ENCODE measurements at places on chromosomes 13 and 19.
A peak's percentile ranks its signal among the peaks of the same experiment; 100 is the strongest.

GRCh38 chr13:26015271-26016125 lies 36.3 kb downstream of the SHISA2 start:
- DNase-seq = no peak

DNA sequence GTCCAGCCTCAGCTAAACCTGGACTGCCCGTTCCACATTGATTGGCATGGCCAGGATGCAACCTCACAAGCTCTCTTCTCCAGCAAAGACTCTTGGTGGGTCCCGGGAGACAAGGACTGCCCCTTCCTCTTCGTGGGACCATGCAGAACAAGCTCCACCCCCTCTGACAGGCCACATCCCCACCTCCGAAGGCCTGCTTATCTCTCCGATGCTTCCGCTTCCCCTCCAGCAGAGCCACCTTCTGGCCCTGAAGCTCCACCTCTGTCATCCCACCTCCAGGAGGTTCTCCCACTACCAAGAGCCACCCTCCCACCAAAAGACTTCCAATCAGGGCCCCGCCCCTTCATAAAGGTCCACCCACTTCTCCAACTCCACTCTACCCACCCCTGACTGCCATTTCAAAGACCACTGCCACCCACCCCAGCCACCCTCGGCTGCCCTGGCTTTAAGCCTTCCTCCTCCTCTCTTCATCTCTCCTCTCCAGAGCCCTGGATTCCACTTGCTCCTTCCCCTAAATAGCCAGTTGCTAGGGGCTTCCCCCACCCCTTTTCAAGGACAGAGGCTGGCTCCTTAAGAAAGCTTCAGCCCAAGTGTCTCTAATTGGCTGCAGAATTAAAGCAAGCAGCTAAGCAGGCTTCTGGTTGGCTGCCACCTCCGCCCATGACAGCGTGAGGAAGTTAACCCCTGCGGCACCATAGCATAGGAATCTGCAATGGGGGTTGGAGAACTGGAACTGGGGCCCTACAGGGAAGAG lies 9.9 kb downstream of the LRFN1 start:
- no peak for DNase-seq

DNA sequence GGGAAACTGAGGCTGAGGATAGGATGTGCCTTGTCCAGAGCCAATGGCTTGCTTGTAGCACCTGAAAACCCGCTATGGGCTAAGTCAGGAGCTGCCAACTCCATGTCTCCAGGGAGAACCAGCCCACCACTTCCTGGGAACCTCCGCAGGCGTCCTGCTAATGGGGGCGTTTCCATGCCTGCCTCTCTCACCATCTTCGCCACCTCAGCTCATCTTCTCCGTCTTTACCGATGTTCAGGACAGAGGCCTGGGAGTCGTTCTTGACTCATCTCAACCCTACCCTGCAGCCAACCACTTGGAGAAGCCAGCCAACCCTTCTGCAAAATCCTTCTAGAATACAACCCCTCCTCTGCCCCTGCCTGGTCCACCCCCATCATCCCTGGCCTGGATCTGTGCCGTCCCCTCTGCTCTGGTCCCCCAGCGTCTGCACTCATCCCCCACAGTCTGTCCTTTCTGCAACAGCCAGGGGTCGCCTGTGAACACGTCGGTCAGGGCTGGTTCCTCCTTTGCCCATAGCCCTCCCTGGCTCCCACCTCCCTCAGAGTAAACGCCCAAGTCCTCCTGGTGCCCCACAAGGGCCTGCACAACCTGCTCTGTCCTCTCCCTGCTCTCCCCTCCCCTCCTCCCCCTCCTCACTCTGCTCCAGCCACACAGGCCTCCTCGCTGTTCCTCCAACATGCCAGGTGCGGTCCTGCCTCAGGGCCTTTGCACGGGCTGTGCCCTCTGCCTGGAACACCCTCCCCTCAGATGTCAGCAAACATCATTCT lies 31.0 kb downstream of the PTPRS start:
- no peak for DNase-seq

DNA sequence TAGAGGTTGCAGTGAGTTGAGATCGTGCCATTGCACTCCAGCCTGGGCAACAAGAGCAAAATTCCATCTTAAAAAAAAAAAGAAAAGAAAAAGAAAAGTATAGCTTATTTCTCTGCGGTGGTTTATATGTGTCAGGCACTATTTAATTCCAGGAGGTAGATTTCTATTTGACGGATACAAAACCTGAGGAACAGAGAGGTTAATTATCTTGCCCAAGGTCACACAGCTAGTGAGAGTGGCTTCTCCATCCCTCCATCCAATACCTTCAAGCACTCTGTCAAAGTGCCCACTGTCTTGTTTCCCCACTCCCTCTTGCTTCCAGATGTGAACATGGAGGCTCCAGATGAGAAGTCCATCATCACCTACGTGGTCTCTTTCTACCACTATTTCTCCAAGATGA lies 34.8 kb downstream of the SPTBN4 start:
- no peak for DNase-seq

GRCh38 chr19:13984186-13984585 lies 21.9 kb downstream of the RFX1 start:
- DNase-seq = no peak

DNA sequence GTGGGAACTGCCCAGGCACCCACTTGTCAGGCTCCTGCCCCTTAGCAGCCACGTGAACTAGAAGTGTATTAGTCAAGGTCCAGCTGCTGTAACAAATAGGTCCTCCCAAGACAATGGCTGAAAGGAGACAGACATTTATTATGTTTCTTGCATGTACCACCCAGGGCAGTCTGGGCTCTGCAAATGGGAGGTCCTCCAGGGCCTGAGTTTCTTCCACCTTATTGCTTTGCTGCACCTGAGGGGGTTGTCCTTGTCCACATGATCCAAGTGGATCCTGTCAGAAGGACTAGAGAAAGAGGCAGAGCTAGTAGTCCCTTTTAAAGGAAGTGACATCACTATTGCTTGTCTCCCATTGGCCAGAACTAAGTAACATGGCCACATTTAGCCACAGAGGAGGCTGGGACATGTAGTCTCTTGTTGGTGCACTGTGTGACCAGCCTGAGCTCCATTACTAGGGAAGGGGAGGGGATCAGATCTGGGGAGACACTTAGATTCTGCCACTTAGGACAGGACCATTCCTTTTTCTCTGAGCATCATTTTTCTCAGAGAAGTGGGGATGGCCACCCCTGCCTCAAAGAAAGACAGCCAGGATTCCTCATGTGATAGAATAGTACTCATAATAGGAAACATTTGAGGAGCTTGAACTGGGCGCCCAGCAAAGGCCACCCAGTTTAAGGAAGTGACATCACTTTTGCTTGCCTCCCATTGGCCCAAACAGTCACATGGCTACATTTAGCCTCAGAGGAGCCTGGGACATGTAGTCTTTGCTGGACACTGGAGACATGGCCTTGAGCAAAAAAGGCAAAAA lies 15.1 kb downstream of the CC2D1A start:
- peak; percentile 49 for DNase-seq

DNA sequence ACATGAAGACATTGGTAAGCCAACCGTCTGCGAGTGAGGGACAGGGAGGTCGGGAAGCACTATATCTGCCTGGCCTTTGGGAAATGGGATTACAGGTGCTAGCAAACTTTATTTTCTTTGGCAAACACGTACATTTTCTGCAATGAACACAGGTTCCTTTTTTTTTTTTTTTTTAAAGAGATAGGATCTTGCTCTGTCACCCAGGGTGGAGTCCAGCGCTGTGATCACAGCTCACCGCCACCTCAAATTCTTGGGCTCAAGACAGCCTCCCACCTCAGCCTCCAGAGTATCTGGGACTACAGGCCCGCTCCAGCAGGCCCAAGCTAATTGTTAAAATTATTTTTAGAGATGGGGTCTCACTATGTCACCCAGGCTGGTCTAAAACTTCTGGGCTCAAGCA lies 24.2 kb downstream of the ELAVL1 start:
- DNase-seq = peak; percentile 74

GRCh38 chr19:51025809-51026553 lies 435 bp downstream of the KLK11 start:
- DNase-seq = no peak

DNA sequence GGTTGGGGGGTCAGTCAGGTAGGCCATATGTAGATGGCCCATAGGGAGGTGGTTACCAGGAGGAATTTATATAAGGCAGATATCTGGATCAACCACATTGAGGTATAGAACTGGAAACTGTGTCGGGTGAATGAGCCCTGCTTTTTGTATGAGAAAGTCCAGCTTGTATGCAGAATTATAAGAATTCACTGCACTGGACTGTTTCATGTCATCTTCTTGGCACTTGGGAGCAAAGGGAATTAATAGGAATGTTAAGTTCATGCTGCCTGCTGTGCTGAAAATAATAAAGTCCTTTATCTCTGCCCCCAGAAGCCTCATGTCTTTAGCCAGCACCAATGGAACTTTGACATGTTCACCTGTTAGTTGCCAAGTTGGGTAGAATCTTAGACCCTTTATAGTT lies 12.3 kb downstream of the BORA start:
- no peak for DNase-seq

GRCh38 chr13:111902726-111903125 lies 164.2 kb upstream of the SOX1 start:
- DNase-seq = no peak

- DNase-seq = no peak
Measured at GRCh38 chr13:112078879-112079531, 12.1 kb downstream of the SOX1 start.

- DNase-seq = peak; percentile 24
Measured at GRCh38 chr13:113945857-113946408, 27.9 kb downstream of the C13orf46 start.

DNA sequence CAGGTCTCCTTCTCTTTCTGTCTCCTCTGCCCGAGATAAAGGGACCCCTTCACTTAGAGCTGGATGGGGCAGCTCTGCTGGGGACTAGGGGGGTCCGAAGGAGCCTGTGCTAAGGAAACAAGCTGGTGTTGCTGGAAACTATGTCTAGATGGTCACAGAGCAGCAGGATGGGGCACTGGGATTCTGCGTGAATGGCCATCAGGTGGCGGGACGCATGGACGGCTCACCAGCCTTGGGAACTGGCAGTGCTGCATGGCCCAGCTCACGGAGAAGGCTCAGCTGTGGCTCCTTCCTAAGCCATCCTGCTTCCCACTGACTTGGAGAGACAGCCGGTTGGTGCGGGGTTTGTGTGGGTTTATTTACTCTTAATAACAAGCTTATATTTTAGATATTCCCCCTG lies 411.8 kb downstream of the ZNF536 start:
- no peak for DNase-seq

- DNase-seq = no peak
Measured at GRCh38 chr13:34086281-34086680, 268.3 kb downstream of the RFC3 start.

GRCh38 chr13:45747071-45747470 lies 45.0 kb downstream of the CBY2 start:
- DNase-seq = no peak

DNA sequence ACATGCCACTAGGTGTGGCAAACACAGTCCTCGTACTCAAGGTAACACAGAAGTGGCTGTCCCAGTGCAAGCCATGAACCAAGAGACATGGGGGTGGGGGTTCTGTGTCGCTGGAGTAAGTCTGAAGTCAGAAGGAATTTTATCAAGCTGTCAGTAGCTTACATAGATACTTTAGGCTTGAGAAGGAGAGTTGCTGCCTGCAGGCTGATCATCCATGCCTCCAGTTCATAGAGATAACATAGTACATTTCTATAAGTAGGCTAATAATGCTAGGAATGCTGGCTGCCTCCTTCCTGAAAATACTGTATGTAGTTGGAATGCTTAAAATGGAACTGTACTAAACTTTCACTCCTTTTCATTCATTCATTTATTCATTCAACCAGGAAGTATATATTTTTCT lies 70.1 kb downstream of the CAB39L start:
- DNase-seq = no peak

- DNase-seq = no peak
Measured at GRCh38 chr13:107743526-107743925, 471.8 kb downstream of the LIG4 start.

DNA sequence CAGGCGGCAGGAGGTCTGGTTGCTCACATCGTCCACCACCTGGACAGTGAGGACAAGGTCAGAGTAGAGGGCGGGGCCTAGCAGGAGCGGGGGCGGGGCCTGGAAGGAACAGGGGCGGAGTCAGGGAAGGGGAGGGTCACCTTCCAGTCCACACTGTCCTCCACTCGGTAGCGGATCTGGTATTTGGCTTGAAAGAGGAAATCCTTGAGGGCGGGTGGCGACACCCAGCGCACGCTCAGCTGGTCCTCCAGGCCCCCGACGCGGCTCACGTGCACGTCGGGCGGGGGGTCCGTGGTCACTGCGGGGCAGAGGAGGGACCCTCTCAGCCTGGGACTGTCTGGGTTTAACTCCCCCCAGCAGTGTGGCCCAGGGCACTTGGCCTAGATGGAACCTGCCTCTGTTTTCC lies 8.2 kb downstream of the REX1BD start:
- DNase-seq = no peak

- DNase-seq = no peak
Measured at GRCh38 chr19:32287086-32287485, 58.3 kb upstream of the ZNF507 start.

DNA sequence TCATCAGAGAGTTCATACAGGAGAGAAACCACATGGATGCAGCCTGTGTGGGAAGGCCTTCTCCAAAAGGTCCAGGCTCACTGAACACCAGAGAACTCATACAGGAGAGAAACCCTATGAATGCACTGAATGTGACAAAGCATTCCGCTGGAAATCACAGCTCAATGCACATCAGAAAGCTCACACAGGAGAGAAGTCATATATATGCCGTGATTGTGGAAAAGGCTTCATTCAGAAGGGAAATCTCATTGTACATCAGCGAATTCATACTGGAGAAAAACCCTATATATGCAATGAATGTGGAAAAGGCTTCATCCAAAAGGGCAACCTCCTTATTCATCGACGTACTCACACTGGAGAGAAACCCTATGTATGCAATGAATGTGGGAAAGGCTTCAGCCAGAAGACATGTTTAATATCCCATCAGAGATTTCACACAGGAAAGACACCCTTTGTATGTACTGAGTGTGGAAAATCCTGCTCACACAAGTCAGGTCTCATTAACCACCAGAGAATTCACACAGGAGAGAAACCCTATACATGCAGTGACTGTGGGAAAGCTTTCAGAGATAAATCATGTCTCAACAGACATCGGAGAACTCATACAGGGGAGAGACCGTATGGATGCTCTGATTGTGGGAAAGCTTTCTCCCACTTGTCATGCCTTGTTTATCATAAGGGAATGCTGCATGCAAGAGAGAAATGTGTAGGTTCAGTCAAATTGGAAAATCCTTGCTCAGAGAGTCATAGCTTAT lies 17.7 kb downstream of the ZNF613 start:
- no peak for DNase-seq

GRCh38 chr19:10112895-10113591 lies 1.6 kb downstream of the P2RY11 start:
- peak; percentile 53 for DNase-seq

DNA sequence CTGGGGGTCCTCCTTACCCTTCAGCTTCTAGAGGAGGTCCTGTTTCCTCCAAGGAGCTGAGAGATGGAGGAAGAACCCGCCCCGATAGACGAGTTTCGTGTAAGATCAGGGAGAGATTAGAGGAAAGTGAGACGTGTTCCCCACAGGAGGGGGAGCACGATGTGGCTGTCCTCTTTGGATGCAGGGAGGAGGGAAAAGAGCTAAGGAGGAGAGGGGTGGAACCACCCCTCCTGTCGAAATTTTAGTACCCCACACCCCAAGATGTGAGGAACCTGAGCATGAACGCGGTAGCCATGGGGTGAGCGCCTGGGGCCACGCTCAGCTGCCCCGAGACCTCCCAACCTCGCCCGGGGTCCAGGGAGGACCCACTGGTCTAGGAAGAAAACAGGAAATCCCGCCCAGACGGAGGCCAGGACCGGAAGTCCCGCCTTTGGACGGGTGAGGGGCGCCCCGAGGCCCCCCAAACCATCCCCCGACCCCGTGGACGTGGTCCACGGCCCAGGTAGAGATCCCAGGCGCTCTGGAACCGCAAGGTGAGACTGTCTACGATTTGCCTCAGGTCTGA lies 1.2 kb downstream of the AKT1S1 start:
- DNase-seq = peak; percentile 69

- no peak for DNase-seq
Measured at GRCh38 chr19:46371371-46371901, 24.5 kb downstream of the PPP5C start.
